ENCODE measurements at places on chromosomes 2 and 18.

- no peak for DNase-seq
Observed at GRCh38 chr2:42117923-42118753, 51.0 kb upstream of the EML4 start.

DNA sequence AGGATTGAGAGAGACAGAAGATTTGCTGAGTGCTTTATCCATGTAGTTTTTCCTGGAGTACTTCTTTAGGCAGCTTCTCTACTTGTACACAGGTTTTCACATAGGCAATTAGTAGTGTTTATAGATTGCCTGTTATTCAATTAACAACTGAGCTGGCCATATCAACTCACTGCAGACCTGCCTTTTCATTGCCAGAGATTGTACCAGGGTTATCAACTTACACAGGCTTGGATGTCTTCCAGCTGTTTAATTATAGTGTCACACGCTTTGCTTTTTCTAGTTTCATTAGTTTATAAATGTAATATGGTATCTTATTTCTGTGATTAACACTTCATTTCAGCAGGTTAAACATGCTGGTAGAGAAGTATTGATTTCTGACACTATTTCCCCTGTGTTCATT lies 125.9 kb downstream of the GPD2 start:
- peak; percentile 94 for DNase-seq

DNA sequence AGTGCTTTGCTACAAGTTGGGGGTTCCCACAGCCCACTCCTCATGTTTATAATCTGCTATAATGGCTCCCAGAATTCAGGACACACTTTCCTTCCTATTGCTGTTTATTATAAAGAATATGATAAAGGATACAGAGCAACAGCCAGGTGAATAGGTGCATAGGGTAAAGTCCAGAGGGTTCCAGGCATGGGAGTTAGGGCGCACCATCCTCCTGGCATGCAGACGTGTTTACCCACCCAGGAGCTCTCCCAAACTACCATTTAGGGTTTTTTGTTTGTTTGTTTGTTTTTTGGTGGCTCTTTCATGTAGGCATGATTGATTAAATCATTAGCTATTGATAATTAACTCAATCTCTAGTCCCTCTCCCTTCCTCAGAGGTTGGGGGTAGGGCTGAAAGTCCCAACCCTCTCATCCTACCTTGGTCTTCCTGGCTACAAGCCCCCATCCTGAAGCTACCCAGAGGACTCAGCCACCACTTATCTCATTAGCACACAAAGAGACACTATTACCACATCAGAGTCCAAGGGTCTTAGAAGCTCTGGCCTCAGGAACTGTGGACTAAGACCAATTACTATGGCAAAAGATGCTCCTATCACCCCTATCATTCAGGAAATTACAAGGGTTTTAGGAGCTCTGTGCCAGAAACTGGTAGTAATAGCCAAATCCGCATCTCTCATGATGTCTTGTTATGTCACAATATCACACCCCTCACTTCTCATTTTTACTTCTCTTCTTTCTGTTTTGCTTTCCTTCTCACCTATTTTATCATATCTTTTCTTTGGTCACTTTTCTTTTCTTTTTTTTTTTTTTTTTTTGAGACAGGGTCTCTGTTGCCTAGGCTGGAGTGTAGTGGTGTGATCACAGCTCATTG lies 154.9 kb upstream of the TTC39C start:
- no peak for DNase-seq

DNA sequence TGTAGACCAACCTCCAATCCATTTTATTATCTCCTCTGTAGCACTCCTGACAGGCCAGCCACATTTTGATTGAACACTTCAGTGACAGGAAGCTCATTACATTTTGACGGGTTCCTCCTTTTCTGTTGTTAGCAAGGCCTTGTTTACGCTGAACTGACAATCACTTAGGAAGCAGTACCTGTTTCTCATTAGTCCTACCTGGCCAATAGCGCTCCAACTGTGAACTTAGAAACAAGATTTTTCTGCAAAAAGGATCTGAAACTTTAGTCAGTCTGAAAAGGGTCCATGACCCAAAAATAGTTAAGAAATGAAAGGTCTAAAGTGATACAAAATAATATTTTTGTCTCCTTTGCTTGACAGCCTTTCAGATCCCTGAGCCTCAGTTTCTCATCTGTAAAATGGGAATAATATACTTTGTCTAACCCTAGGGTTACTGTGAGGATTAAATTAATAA lies 119.6 kb upstream of the MSTN start:
- peak; percentile 64 for DNase-seq

DNA sequence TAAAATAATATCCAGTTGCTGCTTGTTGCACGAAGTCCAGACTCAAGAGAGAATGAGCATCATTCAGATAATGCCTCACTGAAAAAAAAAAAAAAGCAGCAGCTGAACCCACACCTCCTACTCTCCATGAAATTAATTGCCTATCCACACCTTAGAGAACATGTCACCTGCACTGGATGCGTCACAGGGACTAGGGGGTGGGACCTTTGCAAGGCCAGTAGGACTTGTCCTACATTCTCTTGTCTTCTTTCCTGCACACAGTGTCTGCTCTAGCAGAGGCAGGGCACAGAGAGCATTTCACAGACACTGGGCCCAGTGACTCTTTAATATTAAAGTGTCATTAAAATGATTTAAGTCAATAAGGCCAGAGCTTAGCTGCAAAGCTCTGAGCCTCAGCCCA lies at the start of gene ABCA12:
Gene ABCA12 (minus strand): TSS at position 148 of the 400 bp plus-strand sequence. CDS start 418 bp downstream, outside the sequence.
- DNase-seq: no peak

GRCh38 chr18:76783786-76784484 lies 38.4 kb upstream of the ZNF236 start:
- DNase-seq: no peak

- DNase-seq: no peak
Observed at GRCh38 chr2:196266855-196267254, 95.5 kb upstream of the STK17B start.

GRCh38 chr18:48167897-48168253 lies 237.4 kb upstream of the SMAD2 start:
- peak; percentile 58 for DNase-seq

DNA sequence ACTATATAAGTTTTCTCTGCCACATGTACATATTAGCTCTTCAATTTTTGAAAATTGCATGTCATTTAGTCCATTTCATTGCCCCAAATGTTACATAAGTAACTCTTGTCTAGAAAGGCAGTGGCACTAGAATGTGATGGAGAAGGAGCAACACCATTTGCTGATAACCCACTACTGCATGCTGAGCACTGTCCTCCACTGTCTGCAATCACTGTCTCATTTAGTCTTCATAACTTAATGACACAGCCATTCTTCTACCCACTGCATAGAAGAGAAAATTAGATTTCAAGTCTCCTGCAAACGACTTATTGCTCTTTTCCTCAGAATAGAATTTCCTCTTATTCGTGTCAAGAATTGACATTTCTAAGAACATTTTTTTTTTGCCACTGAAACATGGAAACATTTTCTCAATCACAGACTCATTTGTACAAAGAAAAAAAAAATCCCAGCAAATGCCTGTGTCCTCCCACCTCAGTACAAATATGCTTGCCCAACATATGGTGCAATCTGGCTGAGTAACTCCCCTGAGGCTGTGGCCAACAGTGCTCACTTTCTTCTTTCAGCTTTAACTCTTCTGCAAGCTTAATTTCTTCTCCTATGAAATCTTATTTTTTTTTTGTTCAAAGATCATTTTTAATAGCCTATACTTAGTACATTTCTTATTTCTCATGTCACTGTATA lies 768.6 kb upstream of the HS6ST1 start:
- DNase-seq: no peak

DNA sequence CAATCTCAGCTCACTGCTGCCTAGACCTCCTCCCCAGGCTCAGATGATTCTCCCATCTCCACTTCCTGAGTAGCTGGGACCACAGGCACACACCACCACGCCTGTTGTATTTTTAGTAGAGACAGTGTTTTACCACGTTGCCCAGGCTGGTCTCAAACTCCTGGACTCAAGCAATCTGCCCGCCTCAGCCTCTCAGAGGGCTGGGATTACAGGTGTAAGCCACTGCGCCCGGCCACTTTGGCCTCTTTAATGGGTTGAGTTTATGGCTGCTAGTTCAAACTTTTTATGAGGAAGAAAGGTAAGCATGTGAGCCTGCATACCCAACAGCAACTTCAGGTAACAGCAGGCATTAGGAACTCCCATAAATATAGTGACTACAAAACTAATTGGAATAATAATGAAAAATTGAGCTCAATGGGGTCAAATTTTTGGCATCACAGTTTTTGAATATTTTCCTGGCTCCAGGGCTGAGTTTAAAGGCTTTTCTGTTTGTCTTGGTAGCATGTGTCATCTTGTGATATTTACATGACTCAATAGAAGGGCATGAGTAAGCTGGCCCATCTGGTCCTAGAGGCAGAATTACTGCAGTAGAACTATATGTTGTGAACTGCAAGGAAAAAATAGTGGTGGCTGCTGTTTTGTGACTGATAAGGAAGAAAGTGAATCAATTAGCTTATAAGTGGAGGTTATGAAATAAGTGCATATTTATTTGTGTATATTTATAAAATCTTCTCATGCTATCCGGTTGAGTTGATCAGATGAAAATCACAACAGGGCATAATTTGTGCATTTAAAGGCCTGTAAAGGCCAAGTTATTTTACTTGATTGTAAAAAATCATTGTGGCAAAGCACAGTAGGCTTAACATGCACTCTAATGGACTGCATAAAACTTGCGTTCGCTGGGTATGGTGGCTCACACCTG lies 24.8 kb downstream of the GALM start:
- DNase-seq: peak; percentile 86

DNA sequence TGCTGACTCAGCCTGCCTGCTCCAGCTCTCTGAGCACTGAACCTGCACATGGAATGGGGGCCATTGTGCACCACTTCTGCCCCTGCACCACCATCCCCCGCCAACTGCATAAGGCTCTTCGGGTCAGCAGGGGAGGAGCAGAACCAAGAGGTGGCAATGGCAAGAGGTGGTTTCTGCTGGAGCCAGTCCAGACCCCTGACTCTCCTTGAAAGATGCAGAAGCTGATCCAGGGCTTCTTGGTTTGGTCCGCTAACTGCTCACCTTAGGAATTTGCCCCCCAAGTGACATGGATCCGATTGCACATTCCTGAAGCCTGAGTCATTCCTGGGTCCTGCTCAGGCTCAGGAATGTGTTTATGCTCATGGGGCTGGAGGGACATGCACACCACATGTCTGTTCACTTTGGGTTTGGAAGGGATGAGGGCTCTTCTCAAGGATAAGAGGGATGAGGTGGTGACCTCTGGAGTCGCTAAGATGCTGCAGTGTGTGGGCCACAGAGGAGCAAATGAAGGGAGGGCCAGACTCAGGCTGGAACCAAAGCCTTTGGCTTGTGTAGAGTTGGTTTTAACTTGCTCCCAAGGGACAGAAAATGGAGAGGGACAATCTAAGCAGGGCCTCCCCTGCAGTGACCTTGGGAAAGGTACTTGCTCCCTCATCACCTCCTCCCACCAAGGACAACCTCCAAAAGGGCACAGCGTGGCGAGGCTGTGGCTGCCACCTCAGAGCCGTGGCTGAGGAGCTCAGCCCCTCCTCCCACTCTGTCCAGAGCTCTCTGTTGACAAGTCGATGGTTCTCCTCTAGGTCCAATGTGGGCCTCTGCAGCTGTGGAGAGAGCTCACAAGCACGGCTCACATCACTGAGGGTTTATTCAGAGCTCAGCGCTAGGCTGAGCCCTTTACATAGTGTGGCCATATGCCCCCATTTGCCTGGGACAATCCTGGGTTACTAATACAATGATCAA lies 66.2 kb downstream of the HS1BP3 start:
- DNase-seq: no peak

DNA sequence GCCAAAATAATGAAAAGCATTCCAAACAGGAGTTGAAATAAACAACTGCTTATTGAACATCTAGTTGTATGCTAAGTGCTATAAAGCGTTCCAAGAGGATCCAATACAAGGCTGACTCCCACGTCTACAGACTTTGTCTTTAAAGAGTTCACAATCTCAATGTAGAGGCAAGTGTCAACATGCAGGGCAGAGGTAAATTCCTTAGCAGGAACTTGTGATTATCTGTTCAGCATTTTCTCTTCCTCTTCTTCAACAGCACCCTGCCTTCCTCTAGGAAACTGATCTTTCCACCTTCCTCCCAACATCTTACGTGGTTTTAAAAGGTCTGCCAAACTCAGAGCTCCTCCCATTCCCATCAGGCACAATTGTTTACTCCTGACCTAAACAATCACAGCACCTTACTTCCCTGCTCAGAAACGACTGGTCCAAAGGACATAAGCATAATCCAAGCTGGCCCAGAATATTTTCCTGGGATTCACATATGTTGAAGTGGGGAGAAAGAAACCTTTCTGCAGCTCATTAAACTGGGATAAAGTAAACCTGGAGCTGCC lies 83.9 kb downstream of the ITSN2 start:
- no peak for DNase-seq

DNA sequence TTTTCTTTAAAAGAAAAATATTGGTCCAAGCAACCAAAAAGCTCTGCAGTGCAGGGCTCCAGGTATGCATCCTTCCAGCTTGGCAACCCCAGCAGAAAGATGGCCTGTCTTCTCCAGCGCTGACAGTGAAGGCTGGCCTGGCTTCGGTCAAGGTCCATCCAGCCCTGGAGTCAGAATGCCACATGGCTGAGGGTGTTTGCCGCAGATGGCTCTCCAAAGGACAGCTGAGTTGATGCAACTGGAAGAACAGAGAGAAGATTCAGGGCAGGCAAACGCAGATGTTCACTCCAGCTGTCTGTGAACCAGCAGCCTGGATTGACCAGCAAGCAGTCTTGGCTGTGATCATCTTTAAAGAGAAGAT lies 51.4 kb downstream of the MARCO start:
- no peak for DNase-seq

GRCh38 chr2:239762655-239763269 lies 262.4 kb downstream of the NDUFA10 start:
- DNase-seq: no peak

GRCh38 chr2:99700482-99701398 lies 210.9 kb upstream of the REV1 start:
- DNase-seq: no peak

- DNase-seq: no peak
Observed at GRCh38 chr2:85018049-85018447, 47.1 kb downstream of the KCMF1 start.

GRCh38 chr2:8309131-8309530 lies 372.7 kb upstream of the ID2 start:
- DNase-seq: no peak

DNA sequence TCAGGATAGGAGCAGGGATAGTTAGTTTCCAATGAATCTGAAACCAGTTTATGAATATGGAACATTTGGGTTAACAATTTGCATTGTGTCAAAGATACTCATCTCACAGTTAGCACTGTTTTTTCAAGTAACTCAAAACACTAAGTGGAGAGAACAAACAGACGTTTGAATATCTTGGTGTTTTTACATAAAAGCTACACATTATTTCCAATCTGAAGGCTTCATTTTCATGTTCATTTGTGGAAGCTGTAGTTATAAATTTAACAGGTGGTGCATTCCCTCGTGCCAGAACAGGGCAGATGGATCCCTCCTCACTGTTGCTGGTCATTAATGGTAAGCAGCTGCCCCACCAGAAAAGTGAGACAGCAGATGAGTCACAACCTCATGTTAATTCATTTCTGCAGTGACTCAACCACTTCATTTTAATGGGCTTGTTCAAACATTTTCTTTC lies 286.9 kb downstream of the TMX3 start:
- no peak for DNase-seq

GRCh38 chr2:174636987-174637386 lies 39.4 kb upstream of the WIPF1 start:
- peak; percentile 25 for DNase-seq

Measured in hematopoietic multipotent progenitor cell treated with erythropoietin and hydrocortisone succinate and interleukin-3 and kit ligand, for 8 days (in vitro differentiated cells).